ENCODE measurements at places on chromosomes 3 and 15. TPM values are rescaled to one million over a fixed set of nuclear protein-coding genes. Genes with fewer than 3 reads are reported as not detected.

DNA sequence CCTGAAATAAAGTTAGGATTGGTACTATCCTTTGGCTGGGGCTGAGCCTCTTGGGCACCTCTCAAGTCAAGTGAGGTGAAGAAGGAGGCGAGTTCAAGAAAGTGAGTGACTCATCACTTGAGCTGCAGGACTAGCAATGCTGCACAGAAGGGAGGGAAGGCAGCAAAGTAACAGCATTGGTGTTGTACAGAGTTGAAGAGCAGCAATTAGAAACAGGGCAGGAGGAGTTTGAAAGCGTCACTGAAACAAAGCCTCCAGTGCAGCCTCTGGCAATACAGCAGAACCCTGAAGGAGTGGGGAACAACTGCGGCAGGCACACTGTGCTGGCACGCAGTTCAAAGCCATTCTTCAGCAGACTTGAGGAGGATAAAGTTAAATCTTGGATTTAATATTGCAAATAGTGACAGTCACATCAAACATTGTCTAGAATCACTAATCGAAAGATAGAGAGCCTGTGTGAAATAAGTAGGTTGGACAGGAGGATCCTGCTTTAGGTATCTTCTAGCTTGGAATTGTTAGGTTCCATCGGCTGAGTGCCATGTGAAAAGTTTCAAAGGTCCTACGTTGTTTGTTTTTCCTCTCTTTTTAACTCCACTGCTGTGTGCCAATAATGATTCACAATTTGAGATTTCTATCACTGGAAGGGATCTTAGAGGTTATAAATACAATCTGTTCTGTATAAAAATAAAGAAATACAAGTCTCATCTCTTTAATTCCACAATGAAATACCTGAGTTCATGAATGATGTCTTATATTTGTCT is 479.8 kb downstream of the NAALADL2 start:
- H3K27me3 ChIP-seq, result no peaks in the 10 kb centered on the region
- H3K27ac ChIP-seq, result peak overlapping the region; percentile 20
- DNase-seq, result peak; percentile 63
- H3K4me1 ChIP-seq, result peaks cover 13% of the 10 kb centered on the region
- H3K4me3 ChIP-seq, result no peak overlapping the region

DNA sequence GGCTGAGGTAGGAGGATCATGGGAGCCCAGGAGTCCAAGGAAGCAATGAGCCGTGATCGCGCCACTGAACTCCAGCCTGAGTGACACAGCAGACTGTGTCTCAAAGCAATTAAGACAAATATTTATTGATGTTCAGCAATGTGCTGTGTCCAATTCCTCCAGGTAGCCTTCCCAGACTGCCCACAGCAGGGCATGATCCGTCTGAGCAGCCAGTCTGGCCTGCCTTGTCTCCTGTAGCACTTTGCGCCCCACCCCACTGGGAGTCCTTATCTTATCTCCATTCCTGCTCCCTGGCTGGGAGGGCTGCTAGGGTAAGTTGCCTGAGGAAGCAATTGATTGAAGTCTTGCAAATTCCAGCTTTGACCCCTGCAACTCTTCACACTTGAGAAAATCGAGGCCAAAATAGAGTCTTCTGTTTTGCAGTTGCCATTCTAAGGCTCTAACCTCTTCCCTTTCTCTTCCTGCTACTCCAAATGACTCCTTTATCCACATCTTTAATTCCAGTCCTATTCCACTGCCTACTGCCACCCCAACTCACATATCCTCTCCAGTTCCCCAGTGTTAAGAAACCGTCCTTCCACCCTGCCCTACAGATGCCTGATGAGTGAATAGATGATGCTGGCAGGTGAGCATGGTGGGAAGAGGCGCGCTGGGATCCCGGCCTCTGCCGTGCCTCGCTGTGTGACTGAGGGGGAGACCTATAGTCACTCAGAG is 26.9 kb upstream of the LCTL start:
- no peaks in the 10 kb centered on the region for H3K36me3 ChIP-seq
- DNase-seq, result no peak
- no peaks in the 10 kb centered on the region for H3K27me3 ChIP-seq
- H3K4me1 ChIP-seq, result no peaks in the 10 kb centered on the region

- H3K27me3 ChIP-seq, result no peaks in the 10 kb centered on the region
- no peaks in the 10 kb centered on the region for H3K36me3 ChIP-seq
- no peaks in the 10 kb centered on the region for H3K4me1 ChIP-seq
Observed at GRCh38 chr3:84717894-84718293, 240.9 kb upstream of the CADM2 start.

DNA sequence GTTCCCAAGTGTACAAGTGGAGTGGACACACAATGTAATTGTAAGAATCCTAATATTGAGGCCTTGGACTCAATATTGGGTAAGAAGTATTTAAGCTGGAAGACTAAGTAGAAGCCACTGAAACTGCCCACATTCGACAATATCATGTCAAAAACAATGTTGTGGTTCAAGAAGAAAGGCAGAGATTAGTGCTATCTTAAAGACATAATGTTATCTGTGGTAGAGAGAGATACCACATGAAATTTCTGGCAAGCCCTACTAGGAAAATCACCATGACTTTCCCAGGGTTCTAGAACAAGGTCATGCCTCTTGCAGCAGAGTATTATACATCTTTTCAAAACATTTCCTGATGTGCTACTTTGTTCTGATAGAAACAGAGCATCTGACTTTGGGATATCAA is 192.6 kb downstream of the RAP2B start:
- no peak overlapping the region for H3K27ac ChIP-seq
- peaks cover 16% of the 10 kb centered on the region for H3K4me1 ChIP-seq
- no peaks in the 10 kb centered on the region for H3K27me3 ChIP-seq

DNA sequence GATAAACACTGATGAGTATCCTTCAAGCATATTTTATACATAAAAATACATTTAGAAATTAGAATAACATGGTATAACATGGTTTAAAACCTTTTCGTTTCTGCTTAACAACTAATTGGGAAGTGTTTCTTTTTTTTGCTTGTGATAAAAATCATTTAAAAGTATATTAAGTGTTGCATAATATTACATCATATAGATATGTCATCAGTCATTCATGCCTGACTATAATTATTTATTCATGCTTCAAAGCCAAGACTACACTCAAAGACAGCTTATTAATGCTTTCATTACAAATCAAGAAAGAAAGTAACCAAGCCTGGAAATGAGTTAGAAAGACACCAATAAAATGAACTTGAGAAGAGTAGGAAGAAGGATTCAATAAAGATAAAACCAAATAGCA is 136.6 kb upstream of the TP63 start:
- H3K27ac ChIP-seq, result no peak overlapping the region
- no peak overlapping the region for H3K4me3 ChIP-seq
- H3K4me1 ChIP-seq, result no peaks in the 10 kb centered on the region
- no peak for DNase-seq
- H3K36me3 ChIP-seq, result no peaks in the 10 kb centered on the region

Gene AP3B2
- total RNA-seq, result 0.07 TPM

Gene AADACL2
- not detected for total RNA-seq

Data from HCT116 (cell line).